Activated B cell treated with CpG ODN at 0.5 μM for 24 hours (primary cell): ENCODE measurements at places on chromosomes 3 and 15.

GRCh38 chr15:39587096-39587721 lies 6.3 kb downstream of the THBS1 start:
- no peak for DNase-seq

DNA sequence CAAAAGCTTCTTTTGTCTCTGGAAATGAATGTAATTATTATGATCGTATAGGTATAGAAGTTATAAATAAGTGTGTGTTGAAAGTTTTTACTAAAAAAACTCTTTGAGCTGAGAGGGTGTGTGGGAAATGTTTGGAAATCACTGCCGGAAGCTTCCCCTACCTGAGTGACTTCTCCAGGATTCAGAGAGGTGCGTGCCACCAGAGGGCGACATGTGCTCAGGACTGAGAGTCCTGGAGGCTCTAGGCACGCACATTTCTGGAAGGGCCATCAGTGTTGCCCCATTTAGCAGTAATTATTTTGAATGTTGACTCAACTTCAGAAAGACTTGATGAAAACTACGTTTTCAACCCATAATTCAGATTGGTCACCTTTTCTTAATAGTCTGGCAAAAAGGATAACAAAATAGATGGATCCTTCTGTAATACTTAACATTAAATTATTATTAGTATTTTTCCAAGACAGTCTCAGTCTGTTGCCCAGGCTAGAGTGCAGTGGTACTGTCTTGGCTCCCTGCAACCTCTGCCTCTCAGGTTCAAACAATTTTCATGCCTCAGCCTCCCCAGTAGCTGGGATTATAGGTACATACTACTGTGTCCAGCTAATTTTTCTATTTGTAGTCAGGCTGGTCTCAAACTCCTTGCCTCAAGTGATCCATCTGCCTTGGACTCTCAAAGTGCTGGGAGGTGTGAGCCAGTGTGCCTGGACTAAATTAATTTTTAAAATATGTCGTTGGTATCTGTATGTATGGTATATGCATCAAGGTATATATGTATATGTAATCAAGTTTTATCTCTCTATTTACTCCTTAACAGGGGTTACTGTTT lies 34.5 kb downstream of the GPR171 start:
- peak; percentile 54 for DNase-seq

DNA sequence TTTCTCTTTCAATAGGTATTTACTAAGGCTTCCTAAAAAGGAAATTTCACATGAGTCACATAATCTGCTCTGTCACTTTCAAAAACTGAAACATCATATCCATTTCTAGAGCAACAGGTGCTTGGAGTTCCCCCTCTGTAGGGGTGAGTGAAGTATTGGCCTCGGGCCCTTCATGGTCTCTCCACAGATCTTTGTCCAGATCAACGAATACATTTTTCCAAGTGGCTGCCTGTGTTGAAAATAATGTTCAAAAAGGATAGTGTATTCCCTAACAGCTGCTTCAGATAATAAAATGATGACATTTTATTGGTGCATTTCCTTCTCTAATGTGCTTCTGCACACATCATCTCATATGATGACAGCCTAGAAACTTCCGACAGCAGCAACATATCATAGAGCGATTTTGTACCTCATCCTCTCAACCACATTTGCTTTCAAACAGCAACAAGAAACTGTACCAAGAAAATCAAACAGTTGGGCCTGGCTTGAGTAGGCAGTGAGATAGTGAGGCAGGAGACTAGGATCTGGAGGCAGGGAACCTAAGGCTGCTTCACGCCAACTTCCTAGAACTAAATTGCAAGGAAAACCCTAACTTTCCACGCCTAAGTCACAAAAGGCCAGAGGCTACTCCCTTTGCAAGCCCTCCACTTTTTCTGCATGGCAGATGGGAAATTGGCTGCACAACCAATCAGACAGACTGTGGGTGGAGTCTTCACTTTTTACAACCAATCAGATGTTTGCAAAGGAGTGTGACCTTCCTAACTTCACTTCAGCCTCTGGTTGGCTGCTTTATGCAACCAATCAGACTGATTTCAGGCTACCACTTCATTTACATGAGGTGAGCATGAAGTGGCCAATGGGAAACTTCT lies 340.2 kb downstream of the LRRC3B start:
- DNase-seq, result no peak

DNA sequence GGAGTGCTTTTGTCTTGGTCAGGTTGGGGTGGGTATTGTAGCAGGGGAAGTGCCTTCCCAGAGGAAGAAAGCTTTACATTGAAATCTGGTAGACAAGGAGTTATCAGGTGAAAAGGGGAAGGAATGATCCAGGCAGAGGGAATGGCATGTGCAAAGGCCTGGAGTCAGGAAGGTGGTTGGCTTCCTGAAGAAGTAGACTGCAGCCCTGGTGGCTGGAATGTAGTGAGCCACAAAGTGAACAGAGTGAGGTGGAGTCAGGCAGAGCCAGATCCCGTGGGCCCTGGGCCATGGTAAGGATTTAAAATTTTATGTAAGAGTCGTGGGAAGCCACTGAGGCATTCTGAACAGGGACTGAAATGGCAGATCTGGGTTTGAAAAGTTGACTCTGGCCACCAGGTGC lies 58.3 kb downstream of the RAB11A start:
- no peak for DNase-seq

DNA sequence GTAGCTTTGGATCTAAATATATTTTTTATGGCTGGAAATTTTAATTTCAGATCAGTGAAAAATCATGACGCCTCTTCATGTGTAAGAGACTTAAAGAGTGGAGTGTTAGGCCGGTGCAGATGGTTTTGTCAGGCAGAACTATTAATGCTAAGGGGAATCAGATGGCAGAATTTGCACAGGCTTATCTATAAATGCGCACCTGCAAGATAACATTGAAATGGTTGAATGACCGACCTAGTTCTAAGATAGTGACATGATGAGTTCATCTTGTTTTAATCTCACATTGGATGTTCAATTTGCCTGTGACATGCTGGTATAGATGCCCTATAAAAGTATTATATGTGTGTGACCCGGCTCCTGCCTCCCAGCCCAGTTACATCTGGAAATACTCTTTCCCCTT lies 340.6 kb downstream of the FEZF2 start:
- no peak for DNase-seq
